ENCODE measurements at places on chromosomes 7 and 10.

GRCh38 chr7:109582211-109582610, 1012.5 kb downstream of the DNAJB9 start:
- DNase-seq, result no peak

GRCh38 chr7:124088590-124088989, 55.7 kb upstream of the TMEM229A start:
- DNase-seq, result no peak

DNA sequence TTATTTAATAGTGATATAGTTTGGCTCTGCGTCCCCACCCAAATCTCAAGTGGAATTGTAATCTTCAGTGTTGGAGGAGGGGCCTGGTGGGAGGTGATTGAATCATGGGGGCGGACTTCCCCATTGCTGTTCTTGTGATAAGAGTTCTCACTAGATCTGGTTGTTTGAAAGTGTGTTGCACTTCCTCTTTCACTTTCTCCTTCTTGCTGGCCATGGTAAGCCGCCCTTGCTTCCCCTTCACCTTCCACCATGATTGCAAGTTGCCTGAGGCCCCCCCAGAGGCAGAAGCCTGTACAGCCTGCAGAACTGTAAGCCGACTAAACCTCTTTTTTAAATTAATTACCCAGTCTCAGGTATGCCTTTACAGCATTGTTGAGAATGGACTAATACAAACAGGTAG, 101.4 kb downstream of the MTPAP start:
- no peak for DNase-seq

DNA sequence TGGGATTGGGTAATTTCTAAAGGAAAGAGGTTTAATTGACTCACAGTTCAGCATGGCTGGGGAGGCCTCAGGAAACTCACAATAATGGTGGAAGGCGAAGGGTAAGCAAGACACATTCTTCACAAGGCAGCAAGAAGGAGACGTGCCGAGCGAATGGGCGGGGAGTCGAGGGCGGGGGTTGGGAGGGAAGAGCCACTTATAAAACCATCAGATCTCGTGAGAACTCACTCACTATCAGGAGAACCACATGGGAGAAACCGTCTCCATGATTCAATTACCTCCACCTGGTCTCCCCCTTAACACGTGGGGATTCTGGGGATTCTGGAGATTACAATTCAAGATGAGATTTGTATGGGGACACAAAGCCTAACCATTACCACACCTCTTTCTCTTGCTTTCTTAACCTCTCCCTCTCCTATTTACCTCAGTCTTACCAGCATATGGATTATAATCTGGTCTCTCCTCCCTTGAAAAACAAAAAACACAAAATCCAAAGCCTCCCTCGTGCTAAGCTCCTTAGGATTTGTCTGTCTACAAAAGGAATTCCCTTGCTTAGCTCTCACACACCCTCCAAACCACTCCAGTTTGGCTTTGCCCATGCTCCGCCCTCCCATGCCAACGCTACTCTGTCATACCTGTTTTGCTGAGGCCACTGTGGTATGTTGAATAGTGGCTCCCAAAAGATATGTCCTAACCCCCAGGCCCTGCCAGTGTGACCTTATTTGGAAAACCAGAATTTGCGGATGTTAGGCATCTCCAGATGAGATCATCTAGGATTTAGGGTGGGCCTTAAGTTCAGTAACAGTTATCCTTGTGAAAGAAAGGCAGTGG, 19.6 kb upstream of the EFCAB10 start:
- DNase-seq, result no peak

DNA sequence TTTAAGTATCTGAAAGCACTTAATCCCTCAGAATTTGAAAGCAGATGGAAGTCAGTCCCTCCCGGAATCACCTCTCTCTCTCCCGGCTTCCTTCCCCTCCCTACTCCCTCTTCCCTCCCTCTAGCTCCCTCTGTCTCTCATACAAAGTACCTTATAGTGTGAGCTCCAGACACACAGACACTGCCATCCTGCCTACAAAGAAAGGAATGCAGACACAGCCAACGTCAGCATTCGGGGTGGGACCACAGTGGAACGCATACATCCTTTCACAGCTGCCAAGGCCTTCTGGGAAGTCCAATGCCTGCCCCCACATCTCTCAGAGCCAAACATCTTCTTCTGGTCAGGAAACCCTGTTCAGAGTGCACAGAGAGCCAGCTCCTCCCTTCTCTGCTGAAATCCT, 9.3 kb downstream of the NOD1 start:
- DNase-seq, result peak; percentile 86

DNA sequence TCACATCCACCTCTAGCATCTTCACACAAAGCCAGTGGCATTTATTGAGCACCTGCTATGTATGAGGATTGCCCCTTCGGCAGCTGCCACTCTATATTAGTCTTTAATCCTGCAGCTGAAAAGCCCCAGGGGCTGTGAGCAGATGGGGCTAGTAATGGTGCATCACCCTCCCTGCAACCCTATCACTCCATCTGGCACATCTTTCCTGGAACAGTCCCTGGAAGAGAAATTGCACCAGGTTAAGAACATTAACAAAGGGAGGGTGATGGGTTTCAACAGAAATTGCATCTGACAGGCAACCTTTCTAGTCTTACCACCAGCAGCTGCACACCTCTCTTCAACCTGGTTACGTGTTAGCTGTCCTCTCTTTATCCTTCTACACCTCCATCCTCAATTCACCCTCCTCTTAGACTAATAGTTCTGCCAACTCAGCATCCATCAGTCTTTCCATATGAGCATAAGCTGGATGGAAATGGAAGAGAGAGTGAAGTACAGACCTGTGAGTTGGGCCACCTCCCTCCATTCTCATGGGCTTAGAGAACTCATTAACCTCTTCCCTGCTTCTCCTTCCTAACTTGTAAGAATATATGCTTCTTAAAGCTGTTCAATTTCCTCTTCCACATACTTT, 168.6 kb upstream of the NEBL start:
- no peak for DNase-seq

Data from ovary (tissue), 10 donors.